Central memory CD8-positive, alpha-beta T cell (primary cell): ENCODE measurements at places on chromosomes 12 and 14.

DNA sequence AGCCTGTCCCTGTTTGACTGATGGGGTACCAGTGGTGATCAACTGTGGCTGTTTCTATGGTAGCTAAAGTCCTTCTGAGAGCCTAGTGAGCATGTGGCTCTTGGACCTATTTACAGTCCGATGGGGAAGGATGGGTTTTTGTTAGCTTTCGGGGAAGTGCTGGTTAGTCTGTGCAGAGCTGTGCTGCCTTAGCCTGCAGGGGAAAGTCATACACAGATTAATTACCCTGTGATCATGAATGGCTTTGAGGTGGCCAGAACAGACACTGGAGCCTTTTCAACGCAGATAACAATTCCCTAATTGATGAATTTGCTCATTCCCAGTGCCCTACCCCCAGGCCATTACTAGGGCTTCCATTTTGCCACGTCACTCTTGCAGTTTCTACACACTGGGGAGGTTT lies 99.7 kb downstream of the WSCD2 start:
- no peak overlapping the region for H3K27ac ChIP-seq
- H3K4me3 ChIP-seq: no peak overlapping the region
- DNase-seq: no peak
- H3K4me1 ChIP-seq: no peaks in the 10 kb centered on the region

DNA sequence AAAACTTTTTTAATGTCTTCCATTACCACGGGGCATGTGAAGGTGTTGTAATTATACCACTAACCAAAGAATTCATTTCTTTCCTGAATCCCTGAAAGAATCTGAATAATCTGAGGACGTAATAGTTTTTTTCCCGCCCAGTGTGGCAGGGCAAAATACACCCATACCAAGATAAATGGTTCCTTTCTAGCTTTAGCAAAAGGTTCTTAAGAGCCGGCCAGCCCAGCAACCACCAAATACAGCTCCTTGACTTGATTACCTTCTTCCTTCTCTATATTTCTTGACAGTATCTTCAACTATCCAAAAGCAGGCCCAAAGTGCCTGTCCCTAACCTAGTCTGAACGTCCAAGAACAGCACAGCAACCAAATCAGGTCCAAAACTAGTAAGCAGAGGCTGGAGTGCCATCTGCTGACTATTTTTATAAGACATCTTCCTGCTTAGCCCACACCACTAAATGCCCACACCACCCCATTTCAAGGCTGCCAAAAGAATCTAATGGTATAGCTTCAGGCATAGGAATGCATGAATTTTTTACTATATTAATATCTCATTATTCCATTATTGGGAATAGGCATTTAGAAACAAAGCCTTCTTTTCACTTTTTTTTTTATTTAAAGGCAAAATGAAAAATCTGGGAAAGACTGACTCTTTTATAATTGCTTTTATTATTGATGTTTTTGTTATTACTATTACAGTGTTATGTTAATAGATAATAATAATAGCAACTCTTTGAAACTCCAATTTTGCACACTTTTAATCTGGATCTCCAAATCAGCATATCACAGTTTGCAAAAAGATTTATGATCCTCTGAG lies 524.4 kb downstream of the MED13L start:
- H3K27ac ChIP-seq: no peak overlapping the region
- no peaks in the 10 kb centered on the region for H3K36me3 ChIP-seq
- DNase-seq: no peak
- peaks cover 10% of the 10 kb centered on the region for H3K27me3 ChIP-seq
- no peaks in the 10 kb centered on the region for H3K4me1 ChIP-seq

GRCh38 chr14:74380172-74380571 lies 31.9 kb downstream of the VRTN start:
- H3K4me3 ChIP-seq: no peak overlapping the region
- no peak for DNase-seq
- H3K27me3 ChIP-seq: peaks cover 23% of the 10 kb centered on the region
- no peaks in the 10 kb centered on the region for H3K4me1 ChIP-seq
- peaks cover 1% of the 10 kb centered on the region for H3K36me3 ChIP-seq

- no peaks in the 10 kb centered on the region for H3K27me3 ChIP-seq
- H3K4me3 ChIP-seq: no peak overlapping the region
These were observed 104.0 kb downstream of the GPR135 start for GRCh38 chr14:59360923-59361794.

- H3K27ac ChIP-seq: peak overlapping the region; percentile 20
- no peak for DNase-seq
- H3K36me3 ChIP-seq: peaks cover 9% of the 10 kb centered on the region
- H3K27me3 ChIP-seq: no peaks in the 10 kb centered on the region
- H3K4me3 ChIP-seq: no peak overlapping the region
- H3K4me1 ChIP-seq: no peaks in the 10 kb centered on the region
These were observed 102.8 kb downstream of the SCAF11 start for GRCh38 chr12:45887544-45887943.

DNA sequence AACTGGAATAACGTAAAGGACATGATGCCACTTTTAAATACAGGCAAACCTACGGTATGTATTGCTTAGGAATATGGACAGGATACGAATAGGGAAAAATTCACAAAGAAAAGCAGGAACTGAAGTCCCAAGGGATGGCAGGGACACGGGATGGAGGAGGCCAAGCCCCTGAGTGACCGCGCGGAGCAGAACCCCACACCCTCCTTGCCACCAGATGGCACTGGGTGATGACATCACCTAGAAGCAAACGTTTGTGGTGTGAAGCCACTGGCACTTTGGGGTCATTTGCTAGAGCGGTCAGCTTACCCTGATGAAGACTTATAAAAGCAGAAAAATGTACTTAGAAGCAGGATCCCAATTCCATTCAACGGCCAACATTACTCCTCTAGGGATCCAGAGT lies 9.4 kb downstream of the DHX37 start:
- peaks cover 47% of the 10 kb centered on the region for H3K36me3 ChIP-seq
- H3K4me3 ChIP-seq: no peak overlapping the region
- DNase-seq: no peak
- no peaks in the 10 kb centered on the region for H3K27me3 ChIP-seq
- no peaks in the 10 kb centered on the region for H3K4me1 ChIP-seq

- no peaks in the 10 kb centered on the region for H3K36me3 ChIP-seq
- no peaks in the 10 kb centered on the region for H3K4me1 ChIP-seq
- DNase-seq: no peak
These were observed 43.5 kb downstream of the DPF3 start for GRCh38 chr14:72850360-72850759.

GRCh38 chr14:36582874-36583241 lies 444 bp upstream of the NKX2-8 start:
- H3K27ac ChIP-seq: no peak overlapping the region
- H3K4me3 ChIP-seq: no peak overlapping the region
- H3K27me3 ChIP-seq: peaks cover 59% of the 10 kb centered on the region
- no peaks in the 10 kb centered on the region for H3K36me3 ChIP-seq
